Amniotic stem cell (primary cell): ENCODE measurements at places on chromosomes 7 and 10.
A peak's percentile ranks its signal among the peaks of the same experiment; 100 is the strongest.

GRCh38 chr10:2488446-2489005 is 578.8 kb upstream of the PFKP start:
- DNase-seq, result no peak

- DNase-seq, result no peak
These were observed 3.0 kb downstream of the AFAP1L2 start for GRCh38 chr10:114401195-114401791.

GRCh38 chr7:121351682-121352081 is 22.9 kb downstream of the WNT16 start:
- DNase-seq, result no peak

DNA sequence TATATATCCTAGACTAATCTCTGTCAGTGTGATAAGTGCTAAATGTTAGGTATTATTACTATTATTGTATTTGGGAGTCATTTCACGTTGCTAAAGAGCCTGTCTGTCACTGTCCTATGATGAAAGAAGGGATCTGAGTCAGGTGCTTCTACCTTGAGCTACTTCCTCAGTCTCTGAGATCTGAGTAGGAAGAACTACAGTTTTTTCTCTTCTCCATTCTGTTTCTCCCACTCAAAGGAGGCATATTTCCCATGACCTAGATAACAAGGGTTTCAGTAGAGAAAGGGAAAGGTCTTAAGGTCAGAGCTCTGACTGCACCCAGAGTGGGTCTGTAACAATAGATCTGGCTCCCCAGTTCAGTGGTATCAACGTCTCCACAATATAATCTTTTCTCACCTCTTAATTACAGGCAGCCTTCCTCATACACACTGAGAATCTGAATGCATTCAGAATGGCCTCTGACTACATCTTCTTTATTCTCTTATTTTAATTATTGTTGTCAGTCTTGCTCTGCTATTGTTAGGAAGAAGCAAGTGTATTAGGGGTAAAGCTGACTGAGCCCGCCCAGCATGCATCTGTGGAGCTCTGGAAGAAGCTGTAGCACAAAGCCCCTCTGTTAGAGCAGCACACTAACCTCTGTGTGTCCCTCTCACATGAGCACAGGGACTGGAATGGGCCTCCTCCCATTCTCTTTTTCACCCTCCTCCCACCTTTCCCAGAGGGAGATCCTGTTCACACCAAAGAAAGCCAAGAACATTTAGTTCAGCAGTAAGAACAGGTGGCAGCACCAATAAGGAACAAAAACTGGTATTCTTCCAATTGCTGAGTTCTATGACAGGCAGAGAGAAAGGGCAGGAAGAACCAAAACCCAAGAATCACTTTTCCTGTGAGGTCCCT is 38.1 kb downstream of the USP54 start:
- DNase-seq, result no peak

GRCh38 chr10:101536800-101537199 is 51.3 kb downstream of the POLL start:
- no peak for DNase-seq

DNA sequence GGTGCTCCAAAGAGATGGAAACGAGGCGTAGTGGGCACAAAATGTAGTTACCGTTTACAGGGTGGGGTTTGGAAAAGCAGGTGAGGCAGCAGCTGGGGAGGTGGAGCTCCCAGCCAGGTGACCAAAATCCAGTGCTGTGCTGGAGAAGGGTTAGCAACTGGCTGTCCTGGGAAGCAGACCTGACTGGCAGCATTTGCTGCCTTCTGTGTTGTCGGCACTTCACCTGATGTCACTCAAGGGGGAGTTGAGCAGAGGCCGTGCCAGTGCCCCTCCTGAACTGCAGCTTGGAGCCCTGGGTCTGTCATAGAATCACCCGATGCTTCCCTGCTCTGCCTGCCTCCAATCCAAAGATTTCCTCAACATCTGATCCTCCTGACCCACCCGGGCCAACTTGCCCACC is 12.8 kb downstream of the GCK start:
- DNase-seq, result no peak

- no peak for DNase-seq
These were observed 11.3 kb downstream of the CPA2 start for GRCh38 chr7:130277763-130278643.

DNA sequence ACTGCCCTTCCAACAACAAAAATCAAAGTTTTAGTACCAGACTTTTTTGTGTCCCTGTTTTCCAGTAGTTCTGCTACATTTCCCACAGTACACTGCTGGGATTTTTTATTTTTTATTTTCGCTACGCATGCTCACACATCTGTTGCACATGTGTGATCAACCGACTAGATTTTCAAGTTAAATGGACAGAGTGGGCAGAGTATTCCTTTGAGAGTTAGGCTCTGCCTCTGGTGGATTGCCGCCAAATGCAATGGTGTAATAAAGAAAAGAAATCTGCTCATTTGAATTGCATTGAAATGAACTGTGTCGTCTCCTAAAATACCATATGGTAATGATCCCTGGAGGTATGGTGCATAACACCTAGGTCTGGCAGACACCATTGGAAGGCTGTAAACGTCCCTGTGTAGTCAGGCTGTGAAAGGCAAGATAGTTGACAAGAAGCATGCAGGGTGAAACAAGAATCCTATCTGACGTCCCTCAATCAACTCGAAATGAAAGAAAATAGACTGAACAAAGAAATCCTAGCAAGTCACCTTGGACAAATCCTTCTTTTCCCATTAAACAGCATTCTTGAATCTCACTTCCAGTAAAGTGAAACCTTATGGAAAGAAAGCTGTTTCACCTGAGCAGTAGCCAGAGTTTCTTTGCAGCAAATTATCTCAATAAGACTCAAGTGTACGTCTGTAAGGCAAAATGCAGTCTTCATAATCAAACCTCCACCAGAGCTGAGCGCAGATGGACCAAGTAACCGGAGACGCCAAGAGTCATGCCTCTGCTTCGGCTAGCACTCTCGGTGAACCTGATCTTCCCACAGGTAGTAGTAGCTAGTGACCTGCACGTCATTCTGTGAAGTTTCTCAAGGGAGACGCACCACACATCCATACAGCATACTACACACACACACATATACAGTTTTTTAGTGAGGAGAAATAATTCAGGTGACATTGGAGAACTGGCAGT is 357.3 kb downstream of the CRPPA start:
- DNase-seq, result no peak

DNA sequence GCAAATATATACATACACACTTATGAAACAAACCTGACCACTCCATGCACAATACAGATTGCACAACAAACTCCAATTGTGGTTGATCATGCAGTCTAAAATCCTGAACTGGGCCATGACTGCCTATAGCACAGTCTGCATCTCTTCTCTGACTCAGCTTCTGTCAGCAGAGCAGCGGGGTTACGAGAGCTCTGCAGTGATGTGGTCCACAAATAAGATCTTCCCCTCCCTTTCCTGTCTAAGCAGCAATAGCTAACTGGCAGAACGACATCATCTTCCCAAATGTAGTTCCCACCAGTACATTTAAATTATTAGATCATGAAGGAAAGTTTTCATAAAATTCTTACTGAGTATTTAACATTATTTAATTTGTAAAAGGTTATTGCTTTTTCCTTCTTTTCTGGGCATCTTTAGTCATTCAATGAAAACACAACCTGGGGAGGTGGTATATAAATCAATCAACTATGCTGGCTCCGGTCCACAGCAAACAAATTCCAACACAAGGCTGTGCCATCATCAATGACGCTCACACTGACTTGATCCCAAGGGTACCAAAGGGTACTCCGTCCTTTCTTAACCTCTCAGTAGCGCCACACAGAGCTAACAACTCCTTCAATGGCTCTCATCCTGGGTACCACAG is 17.1 kb downstream of the ARHGAP21 start:
- DNase-seq, result peak; percentile 65

DNA sequence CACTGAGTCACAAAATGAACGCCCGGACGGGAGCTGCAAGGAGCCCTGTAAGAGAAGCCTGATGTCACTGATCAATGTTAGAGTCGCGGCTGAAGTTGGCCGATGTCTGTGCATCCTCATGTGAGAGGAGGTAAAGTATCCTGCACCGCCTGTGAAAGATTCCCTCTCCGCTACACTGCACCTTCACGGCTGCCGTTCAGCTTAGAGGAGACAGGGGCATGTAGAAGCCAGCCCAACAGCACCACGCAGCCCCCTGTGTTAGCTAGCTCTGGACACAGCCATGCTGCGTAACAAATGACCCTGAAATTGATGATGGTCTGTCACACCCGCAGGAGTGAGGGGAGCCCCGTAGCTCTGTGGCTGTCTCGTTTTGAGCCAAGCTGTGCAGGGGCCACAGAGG is 81.5 kb upstream of the DIP2C start:
- no peak for DNase-seq

DNA sequence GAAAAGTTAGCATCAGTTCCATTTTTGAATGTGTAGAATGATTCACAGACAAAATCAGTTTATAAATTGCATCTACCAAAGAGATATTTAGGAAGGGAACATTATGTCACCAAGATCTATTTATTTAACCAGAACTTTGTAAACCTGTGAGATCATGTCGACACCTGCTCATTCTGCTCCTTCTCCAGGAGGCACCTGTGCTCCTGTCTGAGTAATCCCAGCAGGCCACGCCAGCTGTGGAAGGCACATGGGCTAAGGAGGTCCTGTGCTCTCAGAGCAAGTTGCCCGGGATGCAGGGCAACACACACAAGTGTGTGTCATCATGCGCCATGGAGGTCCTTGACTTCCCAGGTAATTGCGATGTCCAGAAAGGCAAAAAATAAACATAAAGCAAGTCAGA is 45.5 kb upstream of the ADARB2 start:
- no peak for DNase-seq

DNA sequence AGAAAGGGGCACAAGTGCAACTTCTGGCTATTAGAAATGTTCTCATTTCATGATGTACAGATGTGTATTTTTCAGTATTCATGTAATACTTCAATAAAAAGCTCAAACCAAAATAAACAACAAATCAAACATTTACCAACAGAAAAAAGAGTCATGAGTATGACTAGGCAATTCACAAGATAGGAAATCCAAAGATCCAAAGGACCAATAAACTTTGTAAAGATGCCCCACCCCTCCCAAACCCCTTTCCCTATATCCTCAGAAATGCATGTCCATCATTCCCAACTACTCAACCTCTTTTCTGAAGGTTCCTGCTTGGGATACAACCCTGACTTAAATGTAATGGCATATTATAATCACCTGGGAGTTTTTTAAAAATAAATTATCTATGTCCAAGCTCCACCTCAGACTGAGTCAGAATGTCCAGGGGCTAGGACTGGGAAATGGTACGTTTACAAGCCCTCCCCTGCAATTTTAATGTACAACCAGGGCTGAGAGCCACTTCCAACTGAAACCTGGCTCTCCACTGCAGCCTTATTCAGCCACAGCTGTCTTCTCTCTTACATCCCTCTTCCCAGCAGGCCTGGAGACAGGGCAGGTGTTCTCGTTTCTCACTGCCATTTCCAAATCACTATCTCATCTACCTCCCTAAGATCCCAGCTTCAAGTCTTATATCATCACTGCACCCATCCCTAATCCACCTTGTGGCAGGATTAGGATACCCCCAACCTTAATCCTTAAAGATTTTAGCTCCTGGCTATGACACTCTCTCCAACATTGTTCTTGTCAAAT is 36.5 kb downstream of the COA1 start:
- DNase-seq, result no peak

DNA sequence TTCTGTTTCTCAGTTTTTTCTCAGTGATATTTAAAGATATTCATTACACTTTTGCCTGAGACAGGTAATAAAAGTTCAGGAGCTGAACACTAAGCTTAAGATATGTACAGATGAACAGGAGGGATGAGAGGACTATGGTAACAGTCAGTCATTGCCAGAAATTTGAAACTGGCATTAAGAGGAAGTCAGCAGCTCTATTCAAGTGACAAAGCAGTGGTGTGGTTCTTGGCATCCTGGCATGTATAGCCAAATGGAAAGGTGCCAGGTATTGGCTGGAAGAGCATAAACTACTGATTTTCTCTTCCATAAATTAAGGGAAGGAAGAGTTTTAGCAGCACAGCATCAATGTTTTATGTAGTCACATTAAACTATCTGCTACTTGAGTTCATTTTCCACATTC is 22.7 kb downstream of the HOXA1 start:
- DNase-seq, result no peak

GRCh38 chr10:17003151-17003550 is 126.5 kb downstream of the CUBN start:
- no peak for DNase-seq

DNA sequence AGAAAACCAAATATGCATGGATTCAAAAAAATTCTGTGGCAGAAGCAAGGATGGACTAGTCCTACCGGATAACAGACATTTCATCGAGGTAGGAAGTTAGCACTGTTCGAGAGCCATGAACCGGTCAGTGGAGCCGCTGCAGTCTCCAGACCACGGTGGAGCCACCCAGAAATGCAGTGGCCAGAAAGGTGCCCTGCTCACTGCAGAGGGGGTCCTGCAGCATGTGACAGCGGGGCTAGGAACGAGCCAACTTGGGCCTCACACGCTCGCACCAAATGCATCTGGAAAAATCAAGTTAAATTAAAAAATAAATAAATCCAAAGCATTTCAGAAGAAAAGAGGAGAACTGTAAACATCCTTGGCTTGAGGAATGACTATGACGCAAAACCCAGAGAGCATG is 13.1 kb upstream of the CFAP46 start:
- no peak for DNase-seq

DNA sequence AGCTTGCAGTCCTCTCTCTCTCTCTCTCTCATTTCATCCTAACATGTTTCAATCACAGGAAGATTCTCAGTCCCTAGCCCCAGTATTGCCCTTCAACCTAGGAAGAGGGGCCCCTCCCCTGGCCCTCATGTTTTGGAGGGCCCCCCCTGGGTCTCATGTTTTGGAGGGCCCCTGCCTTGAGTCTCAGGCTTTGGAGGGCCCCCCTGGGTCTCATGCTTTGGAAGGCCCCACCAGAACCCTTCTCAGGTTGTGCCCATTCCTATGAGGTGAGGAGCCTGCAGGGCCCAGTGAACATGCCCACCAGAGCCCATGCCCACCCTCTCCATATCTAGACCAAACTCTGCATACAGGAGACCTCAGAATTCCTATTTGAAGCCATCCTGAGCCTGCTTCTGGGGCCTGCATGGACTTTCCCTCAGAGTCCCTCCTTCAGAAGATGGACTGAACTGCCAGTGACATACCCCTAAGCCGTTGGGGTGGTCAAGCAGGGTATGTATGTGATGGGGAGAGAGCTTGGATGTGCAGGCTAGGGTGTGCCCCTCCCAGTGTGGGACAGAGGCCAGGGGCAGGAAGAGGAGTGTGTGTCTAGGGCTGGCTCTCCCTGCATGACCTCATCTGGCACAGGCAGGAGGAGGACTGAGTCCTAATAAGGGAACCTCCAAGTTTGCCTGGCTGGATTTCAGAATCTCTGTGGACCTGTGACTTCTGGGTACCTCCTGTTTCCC is 8.1 kb upstream of the VDAC2 start:
- DNase-seq, result no peak
